EH (cell line): ENCODE measurements at places on chromosomes 4 and X.
A peak's percentile ranks its signal among the peaks of the same experiment; 100 is the strongest.

DNA sequence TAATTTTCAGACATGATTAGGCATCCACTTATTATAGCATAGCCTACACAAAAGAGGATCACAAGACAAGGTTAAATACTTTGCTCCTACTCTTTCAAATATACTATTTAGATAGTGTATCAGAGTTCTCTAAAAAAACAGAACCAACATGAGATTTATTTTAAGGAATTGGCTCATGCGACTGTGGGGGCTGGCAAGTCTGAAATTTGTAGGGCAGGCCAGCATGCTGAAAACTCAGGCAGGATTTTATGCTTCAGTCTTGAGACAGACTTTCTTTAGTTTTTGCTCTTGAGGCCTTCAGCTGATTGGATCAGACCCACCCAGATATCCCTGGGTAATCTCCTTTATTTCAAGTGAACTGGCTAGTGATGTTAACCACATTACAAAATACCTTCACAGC is 169.5 kb downstream of the MAML3 start:
- DNase-seq: no peak

GRCh38 chr4:147741190-147741788 is 9.4 kb downstream of the ARHGAP10 start:
- peak; percentile 83 for DNase-seq

DNA sequence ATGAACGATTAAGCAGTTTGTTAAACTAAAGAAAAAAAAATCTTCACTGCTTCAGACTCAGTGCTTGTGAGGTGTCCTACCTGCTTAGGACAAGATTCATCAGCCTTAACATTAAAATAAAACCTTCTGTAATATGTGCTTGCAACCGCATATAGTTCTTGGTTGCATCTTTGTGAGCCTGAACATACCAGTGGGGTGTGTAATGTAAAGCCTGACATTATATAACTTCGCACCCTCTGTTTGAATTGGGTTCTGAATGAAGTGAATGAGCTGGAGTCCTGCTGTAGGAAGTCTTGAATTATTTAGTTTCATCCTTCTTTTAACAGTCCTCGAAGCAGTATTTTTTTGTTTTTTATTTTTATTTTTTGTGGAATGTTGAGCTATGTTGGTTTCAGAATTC is 3.1 kb downstream of the KDM6A start:
- peak; percentile 34 for DNase-seq

DNA sequence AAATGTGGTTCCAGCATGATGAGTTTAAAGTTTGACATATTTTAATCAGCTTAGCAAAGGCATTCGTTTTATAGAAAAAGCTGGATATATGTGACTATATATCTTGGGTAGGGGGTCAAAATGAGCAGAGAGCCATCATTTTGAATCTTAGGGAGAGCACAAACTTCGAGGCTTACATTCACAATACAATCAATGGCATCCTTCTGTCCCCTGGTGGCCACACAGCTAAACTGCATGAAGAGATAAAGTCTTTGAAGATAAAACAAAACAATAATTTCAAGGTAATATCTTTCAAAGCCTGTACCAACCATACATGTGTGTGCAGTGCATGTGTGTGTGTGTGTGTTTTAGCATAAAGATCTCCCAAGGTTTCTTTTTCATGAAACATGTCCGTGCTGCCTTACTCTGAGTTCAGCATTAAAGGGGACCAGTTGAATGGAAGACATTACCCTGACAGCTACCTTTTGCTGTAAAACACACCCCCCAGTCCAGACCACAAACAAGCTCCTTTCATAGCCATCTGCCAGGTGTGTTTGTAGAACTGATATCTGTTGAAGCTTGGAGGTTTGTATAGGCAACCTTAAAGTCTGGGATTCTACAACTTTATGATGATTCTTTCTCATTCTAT is 22.0 kb downstream of the DYNLT3 start:
- DNase-seq: peak; percentile 34

DNA sequence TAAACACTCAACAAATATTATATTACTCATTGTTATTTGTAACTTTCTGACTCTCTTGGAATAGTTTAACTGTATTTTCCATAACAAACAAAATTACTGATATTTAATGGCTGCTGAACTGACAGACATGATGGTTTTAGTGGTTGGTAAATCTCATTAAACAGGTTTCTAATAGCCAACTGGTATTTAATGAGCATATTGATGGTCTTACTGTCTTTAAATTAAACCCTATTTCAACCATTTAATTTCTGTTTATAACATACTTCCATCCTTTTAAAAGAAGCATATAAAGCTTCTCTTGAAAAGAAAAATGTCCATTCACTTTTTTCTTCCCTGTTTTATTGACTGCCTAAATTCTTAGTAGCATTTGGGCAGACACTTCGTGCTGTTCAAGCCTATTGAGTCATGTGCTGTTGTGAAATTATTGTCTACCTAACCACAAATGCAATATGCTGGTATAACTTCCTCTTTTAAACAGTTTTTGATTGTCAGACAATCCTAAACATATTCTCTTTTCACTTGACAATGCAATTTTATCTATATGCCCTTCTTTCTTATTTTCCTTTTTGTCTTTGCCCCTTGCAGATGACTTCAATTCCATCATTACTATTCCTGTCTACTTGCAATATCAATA is 163.9 kb upstream of the SLC7A11 start:
- DNase-seq: peak; percentile 73

DNA sequence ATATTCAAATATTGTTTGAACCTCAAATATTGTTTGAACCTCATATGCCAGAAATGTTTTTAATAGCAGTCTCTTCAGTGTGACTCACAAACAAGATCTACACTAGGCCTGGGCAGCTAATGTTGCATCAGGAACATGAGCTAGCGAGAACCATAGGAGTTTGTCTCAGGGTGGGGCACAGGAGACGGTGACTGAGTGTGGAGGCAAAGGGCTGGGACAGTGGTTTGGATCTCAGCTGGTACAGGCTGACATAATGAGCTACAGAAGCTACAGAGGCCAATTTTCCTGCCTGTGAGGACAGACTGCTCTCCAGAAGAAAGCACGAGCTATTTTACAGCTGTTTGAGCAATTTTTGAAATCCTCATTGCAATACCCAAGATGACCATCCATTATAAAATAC is 224.7 kb downstream of the CENPC start:
- DNase-seq: no peak

GRCh38 chrX:38435130-38435529 is 82.7 kb downstream of the OTC start:
- no peak for DNase-seq

DNA sequence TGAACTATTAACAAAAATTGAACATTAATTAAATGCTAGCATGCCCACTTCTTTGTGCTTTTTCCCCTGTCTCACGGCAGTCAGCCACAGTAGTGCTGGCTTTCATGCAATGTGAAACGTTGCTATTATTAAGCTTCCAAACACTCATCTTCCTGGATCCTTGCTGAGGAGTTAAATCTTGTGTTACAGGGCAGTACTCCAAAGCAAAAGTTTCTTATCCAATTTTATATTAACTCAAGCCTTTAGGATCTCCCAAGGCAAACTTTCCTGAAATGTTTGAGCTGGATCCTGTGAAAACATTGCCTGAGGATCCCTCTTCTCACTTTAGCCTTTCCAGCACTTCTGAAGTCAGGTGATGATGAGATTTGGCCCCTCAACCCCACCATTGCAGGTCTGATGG is 1454.8 kb downstream of the FSTL5 start:
- no peak for DNase-seq

DNA sequence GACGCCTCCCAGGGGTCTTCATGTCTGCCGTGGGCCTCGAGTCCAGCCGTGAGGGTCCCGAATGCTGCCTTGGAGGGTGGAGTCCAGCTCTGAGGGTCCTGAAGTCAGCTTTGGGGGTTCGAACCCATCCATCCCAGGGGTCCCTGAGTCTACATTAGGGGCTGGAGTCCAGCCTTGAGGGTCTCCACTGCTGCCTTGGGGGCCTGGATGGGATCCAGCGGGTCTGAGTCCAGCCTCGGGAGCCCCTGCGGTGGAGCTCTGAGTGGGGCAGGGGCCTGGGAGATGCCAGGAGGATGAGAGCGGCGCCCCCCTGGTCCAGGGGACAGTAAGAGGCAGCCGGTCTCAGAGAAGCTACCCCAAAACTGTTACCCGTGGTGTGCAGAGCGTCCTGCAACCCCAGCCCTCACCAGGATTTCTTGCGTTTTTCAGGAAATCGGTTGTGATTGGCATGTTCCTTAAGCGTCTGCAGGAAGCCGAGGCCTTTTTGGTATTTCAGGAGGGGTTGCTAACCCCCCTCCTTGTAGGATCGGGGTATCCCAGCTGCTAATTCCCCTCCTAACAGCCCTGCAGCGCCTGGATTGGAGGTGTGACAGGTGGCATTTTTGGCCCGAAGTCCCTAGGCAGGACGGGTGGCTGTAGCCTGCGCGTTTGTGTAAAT is 1.7 kb upstream of the GTPBP6 start:
- peak; percentile 48 for DNase-seq

DNA sequence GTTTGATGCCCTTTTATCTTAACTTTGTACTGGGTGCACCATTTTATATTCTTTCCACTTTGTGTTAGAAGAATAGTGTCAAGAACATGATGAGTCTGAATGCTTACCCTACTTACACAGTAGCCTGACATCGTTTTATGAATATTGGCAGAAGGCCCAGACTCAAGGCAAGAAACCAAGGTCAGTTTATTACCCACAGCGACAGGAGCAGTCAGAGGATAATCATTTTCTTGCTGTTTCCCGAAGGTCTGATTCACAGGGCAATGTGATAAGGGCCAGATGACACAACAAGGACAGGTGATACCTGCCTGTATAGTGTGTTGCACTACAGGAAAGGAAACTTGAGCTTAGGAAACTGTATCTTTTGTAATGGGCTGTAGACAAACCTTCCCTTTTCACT is 417.4 kb downstream of the SPOCK3 start:
- DNase-seq: no peak
